Esophagus squamous epithelium (tissue), 5 donors: ENCODE measurements at places on chromosomes 12 and 14.

- DNase-seq, result no peak
Observed at GRCh38 chr14:98954349-98955000, 317.5 kb downstream of the BCL11B start.

- no peak for DNase-seq
Observed at GRCh38 chr12:112282920-112283319, 99.3 kb downstream of the HECTD4 start.

GRCh38 chr12:70032076-70032475 is 207.0 kb downstream of the MYRFL start:
- DNase-seq, result no peak

- DNase-seq, result no peak
Observed at GRCh38 chr12:90593596-90594295, 361.2 kb downstream of the CCER1 start.

DNA sequence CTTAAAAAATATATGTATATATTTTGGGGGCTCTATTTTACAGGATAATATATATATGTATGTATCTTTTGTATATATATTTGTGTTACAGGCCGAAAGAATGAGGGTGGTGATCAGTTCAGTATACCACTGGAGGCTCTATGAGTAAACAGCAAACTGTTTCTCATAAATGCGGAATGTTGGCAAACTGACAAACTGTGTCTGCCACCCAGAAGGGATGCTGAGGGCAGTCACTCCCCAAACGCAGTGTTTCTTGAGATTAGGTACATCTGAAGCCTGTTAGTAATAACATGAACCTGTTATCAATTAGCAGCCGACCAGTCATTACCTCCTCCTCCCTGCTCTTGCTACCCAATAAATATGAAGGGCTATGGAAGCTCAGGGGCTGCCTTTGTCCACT is 20.8 kb downstream of the TNFAIP2 start:
- DNase-seq, result no peak

DNA sequence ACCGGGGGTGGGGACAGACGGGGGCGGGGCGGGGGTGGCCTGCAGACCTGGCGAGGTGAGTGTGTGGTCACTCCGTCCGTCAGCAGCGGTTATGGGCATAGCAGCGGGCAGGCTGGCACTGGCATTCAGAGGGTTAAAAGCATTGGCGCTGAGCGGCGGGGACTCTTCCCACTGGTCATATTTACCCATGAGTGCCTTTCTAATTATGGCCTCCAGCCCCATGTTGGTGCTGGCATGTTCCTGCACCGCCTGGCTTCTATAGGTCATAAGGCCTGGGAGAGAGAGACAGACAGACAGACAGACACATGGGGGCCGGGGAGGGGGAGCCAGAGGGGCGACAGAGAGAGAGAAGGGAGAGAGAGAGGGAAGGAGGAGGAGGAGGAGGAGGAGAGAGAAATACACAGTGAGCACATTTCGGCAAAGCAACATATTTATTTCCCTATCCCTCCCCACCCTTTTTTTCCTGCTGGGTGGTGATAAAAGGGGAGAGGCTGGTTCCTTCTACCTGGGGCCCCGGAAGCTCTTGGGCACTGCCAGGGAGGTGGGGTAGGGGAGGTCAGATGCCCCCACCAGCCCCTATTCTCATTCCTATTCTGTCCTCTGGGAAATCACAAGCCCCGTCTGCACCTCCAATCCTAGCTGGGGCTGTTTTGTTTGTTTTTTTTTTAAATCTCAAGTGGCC is 32.6 kb downstream of the RFLNA start:
- DNase-seq, result no peak

GRCh38 chr12:29208936-29209701 is 60.0 kb downstream of the FAR2 start:
- no peak for DNase-seq

- no peak for DNase-seq
Observed at GRCh38 chr14:101509730-101510371, 51.4 kb upstream of the DIO3 start.

DNA sequence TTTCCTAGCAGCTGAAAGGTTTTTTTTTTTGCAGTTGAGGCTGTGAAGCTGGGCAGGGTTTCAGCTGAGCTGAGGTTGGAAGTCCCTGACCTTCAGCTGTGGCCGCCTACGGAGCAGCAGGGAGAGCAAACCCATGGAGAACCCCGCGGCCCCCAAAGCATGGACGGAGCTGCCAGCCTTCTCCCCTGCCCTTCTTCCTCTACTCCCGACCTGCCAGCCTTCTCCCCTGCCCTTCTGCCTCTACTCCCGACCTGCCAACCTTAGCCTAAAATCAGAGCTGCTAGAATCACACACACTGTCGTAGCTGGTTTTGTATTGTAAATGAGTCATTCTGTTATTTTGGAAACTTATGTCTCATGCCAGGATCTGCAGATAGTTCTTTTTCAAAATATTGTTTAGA is 74.6 kb downstream of the PPP2R5C start:
- no peak for DNase-seq

GRCh38 chr12:25130741-25131188 is 64.2 kb downstream of the DNAI7 start:
- no peak for DNase-seq

- no peak for DNase-seq
Observed at GRCh38 chr12:130838284-130838950, 633 bp downstream of the STX2 start.

- no peak for DNase-seq
Observed at GRCh38 chr12:53624458-53624857, 1.7 kb downstream of the ATF7 start.

DNA sequence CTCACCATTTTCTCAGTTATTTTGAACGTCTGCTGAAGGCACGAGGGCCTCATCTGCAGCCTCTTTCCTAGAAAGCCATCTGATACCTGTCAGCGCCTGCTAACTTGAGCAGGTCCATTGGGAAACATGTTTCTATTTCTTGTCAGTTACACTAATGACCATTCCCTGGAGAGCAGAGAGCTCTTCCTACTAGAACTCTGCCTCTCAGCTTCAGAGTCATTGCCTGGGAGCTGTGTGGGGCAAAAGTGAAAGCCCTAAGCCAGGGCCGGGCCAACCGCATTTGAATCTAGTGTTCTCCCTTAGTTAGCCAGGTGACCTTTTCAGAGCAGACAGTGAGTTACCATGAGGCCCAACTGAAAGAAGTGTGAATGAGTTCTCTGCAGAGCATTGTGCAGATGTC is 135.8 kb downstream of the EML1 start:
- no peak for DNase-seq
